ENCODE measurements at places on chromosomes 3 and 15. TPM values are rescaled to one million over a fixed set of nuclear protein-coding genes. Genes with fewer than 3 reads are reported as not detected.

PDE8A gene
- total RNA-seq = 42.2 TPM

FBXL2 gene
- total RNA-seq = 48.3 TPM

DNA sequence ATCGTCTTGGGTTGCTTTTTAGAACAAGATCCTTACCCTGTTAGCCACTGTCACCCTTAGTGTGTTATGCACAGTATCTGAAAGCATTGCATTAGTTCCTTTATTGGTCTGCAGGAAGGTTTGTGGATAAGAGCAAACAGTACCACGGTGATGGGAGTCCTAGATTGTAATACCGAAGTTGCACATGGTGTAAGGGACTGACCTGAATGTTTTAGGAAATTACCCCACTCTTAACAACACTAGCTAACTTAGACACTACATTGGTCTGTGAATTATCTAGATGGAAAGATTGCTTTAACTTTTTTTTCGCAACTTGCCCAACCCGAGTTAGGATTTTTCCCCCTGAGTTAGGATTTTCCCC lies 1.3 kb downstream of the STT3B start:
- DNase-seq = peak; percentile 67
- no peaks in the 10 kb centered on the region for H3K27me3 ChIP-seq
- peak overlapping the region; percentile 93 for H3K4me3 ChIP-seq
- peak overlapping the region; percentile 63 for H3K27ac ChIP-seq
- H3K4me1 ChIP-seq = peaks cover 5% of the 10 kb centered on the region

DNA sequence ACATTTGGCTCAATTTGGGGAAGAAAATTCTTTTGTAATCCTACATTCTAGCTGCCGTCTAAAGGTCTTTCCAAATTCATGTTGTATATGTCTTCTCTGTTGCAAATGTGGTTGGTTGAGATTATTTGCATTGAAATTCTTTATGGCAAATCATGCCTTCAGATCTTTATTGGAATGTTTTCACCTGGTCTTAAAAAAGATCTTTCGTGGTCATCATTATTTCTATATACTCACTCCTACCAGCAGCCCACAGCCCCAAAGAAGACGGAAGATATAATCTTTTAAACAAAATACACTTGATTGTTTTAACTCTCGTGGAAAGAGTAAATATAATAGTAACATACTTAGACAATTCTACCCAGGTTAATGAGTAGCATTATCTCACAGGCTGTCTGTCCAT lies 41.5 kb upstream of the PPARG start:
- no peak overlapping the region for H3K4me3 ChIP-seq
- no peaks in the 10 kb centered on the region for H3K4me1 ChIP-seq
- no peaks in the 10 kb centered on the region for H3K36me3 ChIP-seq
- no peak overlapping the region for H3K27ac ChIP-seq
- DNase-seq = no peak
- H3K27me3 ChIP-seq = no peaks in the 10 kb centered on the region

DNA sequence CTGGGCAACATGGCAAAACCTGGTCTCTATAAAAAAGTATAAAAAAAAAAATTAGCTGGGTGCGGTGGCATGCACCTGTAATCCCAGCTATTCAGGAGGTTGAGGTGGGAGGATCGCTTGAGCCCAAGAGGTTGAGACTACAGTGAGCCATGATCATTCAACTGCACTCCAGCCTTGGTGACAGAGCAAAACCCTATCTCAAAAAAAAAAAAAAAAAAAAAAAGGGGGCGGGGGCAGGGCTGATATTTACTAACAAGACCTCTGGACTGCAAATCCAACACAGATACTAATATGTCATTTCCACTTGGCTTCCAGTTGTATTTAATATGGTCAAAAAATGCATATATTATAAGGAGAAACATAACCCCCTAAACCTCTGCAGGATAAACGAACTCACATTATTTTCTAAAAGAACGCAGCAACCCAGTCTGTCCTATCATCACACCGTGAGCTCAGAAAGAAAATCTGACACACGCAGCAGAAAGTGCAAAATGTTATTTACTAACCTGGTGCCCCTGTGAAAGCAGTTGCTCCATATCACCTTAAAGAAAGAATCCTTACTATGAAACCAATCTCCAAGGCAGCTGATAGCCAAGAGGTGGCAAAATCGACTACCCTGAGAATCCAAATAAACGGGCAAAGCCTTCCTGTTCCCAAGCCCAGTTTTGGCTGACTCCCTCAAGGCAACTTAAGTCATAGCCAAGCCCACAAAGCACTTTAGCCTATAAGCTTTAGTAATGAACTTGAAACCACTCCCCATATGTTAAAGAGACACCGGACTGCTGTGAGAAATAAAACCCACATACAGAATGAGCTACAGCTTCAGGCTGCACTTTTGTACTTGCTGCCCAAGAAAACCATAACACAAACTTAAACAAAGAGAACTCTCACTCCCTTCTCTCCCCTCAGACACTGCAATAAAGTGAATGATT lies 39.3 kb downstream of the PLD1 start:
- peak; percentile 29 for DNase-seq
- H3K4me3 ChIP-seq = peak overlapping the region; percentile 59
- no peaks in the 10 kb centered on the region for H3K27me3 ChIP-seq

LNP1 gene
- total RNA-seq = 8.3 TPM

DNA sequence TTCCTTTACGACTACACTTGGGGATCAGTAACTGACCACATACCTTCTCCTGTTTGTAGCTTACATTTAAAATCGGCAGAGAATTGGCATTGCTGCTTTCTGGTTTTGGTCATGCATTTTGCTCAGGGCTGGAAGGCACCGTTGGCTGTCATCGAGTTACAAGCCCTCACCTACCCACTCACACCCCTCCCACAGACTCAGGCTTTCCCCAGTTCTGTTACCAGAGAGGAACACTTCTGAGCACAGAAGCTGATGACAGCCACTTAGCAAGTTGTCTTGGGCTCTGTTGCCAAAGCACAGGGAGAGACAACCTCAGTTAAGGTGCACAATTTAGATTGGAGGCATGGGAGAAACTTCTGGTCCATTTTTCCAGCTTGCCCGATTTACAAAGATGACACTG lies 204.8 kb upstream of the TOPAZ1 start:
- no peak overlapping the region for H3K4me3 ChIP-seq
- H3K27me3 ChIP-seq = no peaks in the 10 kb centered on the region
- peaks cover 10% of the 10 kb centered on the region for H3K4me1 ChIP-seq
- H3K27ac ChIP-seq = no peak overlapping the region
- H3K36me3 ChIP-seq = peaks cover 4% of the 10 kb centered on the region
- DNase-seq = no peak

DNA sequence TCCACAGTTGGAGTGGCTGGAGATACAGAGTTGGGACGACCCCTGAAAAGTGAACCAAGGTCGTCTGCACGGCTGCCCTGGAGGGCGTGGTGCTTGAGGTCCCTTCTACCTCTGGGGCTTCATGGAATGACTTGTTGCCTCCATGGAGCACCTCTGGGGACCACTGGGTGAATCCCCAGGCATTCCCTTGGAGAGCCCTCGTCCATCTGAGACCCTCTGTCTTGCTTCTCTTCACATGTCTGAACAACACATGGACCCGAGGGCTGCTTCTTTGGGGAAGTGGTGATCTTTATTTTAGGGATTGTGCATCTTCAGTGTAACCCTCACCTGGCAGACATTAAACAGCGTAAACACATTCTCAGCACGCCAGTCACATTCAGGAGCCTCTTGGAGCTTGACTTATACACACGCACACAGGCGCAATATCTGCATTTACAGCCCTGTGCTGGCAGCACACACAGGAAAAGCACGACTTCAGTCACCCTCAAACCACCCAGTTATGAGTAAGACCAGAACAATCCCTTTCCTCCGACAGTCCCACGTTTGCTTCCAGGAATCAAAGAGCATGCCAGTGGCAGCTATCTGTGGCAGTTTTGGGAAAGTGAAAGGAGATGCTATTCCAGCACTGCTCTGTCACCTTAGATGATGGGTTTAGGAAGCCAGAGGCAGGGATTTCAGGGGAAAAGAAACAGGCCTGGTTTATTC lies 12.6 kb downstream of the FAM107A start:
- no peaks in the 10 kb centered on the region for H3K4me1 ChIP-seq
- no peak overlapping the region for H3K4me3 ChIP-seq
- no peak for DNase-seq
- no peak overlapping the region for H3K27ac ChIP-seq

ROBO1 gene
- total RNA-seq = 181 TPM
